Right atrium auricular region (tissue), 2 donors: ENCODE measurements at places on chromosomes 1 and 21. TPM values are rescaled to one million over a fixed set of nuclear protein-coding genes. Genes with fewer than 3 reads are reported as not detected.

TNFRSF18 gene
- total RNA-seq = 0.55 TPM

GRCh38 chr1:160993544-160994193, 27.3 kb downstream of the F11R start:
- DNase-seq = no peak

LRRC8B gene
- 5.5 TPM for total RNA-seq

HES3 gene
- total RNA-seq = not detected

- no peak for DNase-seq
These were observed 109.3 kb downstream of the DMRTB1 start for GRCh38 chr1:53568540-53568939.
